ENCODE measurements at places on chromosomes 2 and 18. TPM values are rescaled to one million over a fixed set of nuclear protein-coding genes. Genes with fewer than 3 reads are reported as not detected.

ORC4 gene
- total RNA-seq, result 27.6 TPM

DNA sequence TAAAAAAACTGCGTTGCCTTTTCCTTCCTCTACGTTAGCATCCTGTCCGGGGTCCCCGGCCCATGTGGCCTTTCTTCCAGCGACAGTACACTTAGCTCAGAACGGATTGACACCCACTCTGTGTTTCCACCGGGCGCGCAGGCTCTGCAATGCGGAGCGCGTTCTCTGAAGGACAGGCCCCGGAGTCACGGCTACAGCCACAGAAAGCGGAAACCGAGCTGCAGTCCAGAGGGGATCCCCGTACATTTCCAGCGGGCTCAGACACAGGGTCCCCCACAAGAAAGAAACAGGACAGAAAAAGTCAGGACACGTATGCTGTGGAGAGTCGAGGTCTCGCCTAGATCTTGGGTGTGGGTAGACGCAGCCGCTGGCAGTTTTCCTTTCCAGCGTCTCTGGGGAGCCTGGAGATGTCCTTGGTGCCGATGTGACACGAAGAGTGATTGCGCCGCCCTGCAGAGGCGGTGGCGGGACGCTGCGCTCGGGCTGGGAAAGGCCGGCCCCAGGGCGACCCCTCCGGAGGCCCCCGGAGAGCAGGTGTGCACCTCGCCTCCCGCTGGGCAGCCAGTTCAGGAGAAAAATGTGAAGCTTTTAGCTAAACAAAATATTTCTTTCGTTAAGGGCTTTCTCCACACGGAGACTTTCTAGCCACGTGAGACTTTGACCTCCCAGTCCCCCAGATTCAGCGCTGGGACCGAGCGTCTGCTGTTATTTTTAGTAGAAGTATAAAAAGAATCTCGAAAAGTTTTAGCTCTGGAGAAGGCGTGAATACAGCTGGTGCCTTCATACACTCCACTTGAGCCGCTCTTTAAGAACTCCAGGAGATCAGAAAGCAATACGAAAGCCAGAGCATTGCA is 1.3 kb upstream of the ACKR3 start:
- no peak for DNase-seq
- H3K27me3 ChIP-seq, result no peaks in the 10 kb centered on the region
- no peaks in the 10 kb centered on the region for H3K36me3 ChIP-seq
- H3K4me3 ChIP-seq, result peak overlapping the region; percentile 58

- H3K27ac ChIP-seq, result no peak within 1 kb of the TSS
- no peaks in the 10 kb centered on the region for H3K4me1 ChIP-seq
- H3K27me3 ChIP-seq, result peaks cover 48% of the 10 kb centered on the region
These were observed at the start of gene ASTL for GRCh38 chr2:96138179-96139145. Gene ASTL, minus strand, starts transcription at chr2:96138502. Its CDS starts 66 bp downstream, at chr2:96138436.

DNA sequence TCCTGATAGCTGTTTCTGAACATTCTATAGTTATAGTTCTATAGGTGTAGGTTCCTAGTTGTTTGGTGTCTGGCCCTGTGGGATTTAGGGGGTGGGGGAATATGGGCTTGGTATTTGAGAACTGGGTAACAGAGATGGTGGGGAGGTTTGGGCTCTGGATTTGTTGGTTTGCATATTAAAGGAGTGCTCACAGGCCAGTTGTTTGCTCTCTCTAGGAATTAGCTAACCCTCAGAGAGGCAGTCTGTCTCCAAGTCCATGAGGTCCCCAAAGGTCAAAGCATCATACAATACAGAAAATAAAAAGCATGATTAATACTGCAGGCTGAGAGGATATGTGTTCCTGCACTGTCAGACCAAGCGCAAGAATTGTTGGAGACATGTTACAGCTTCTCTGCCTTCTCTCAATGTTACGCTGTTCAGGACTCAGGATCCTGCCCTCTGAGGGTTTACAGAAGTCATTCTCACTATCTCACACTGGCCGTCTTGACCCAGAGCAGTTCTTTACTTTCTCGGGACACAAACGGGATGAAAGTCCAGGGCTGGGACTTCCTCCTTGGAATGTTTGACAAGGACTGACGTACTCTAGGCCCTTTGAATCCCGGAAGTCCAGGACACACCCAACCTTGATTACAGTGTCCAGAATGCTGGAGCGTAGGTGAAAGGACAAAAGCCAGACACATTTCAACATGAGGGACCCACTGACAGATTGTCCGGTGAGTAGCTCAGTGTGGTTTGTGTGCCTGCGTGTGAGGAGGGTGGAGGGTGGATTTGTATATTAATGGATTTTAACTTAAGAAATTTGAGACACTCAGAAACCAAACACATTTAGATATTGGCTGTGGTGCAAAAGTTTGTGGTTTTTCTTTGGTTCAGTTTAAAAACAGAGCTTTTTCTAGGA is at the start of gene NOSTRIN:
Gene NOSTRIN, plus strand, starts transcription at position 677 of the 898 bp plus-strand sequence. Its CDS starts 10 bp downstream, at position 687.
- no peaks in the 10 kb centered on the region for H3K36me3 ChIP-seq
- peak within 1 kb of the TSS; percentile 46 for H3K27ac ChIP-seq
- no peaks in the 10 kb centered on the region for H3K27me3 ChIP-seq
- H3K4me3 ChIP-seq, result peak within 1 kb of the TSS; percentile 31

DNA sequence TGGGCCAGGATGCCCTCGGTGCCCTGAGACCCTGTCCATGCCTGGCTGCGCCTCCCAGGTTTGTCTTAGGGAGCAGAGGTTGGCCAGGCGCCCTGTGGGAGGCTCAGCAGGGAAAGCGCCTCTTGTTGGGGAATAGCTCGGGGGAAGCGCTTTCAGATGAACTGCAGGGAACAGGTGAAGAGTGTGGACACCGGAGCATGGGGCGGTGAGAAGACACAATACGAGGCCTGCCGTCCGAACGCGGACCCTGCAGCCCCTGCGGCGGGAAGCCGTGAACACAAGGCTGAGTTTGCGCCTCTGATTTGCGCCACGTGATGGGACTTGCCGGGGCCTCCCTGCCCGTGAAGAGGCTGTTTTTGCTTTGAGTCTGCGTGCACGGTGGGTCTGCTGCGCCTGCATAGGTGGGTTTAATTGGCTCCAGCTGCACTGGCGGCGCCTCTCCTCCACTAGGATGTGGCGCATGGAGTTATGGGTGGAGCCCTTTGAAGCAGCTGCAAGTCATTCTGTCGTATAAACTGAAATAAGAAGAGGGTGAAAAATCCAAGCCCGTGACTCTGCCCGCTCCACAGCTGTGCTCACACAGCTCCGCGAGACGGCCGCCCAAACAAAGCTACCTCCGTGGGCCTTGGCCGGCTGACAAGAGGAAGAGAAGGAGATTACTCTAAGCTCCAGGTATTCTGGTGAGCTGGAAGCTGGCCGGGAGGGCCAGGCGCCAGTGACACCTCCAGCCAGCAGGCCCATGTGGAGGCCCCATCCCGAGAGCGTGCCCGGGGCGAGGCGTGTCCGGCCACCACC is 103.5 kb upstream of the CTDP1 start:
- no peak for DNase-seq
- peak overlapping the region; percentile 66 for H3K27ac ChIP-seq
- H3K36me3 ChIP-seq, result no peaks in the 10 kb centered on the region
- peaks cover 34% of the 10 kb centered on the region for H3K4me1 ChIP-seq
- H3K4me3 ChIP-seq, result no peak overlapping the region

GRCh38 chr2:144382849-144383248 is 137.1 kb downstream of the ZEB2 start:
- no peak overlapping the region for H3K4me3 ChIP-seq
- no peaks in the 10 kb centered on the region for H3K27me3 ChIP-seq
- H3K36me3 ChIP-seq, result no peaks in the 10 kb centered on the region
- H3K27ac ChIP-seq, result no peak overlapping the region
- peaks cover 8% of the 10 kb centered on the region for H3K4me1 ChIP-seq

- no peaks in the 10 kb centered on the region for H3K4me1 ChIP-seq
- no peaks in the 10 kb centered on the region for H3K36me3 ChIP-seq
- H3K4me3 ChIP-seq, result no peak overlapping the region
These were observed 802.4 kb upstream of the ID2 start for GRCh38 chr2:7879483-7879835.

GRCh38 chr2:53028225-53028624 is 739.4 kb upstream of the CHAC2 start:
- no peaks in the 10 kb centered on the region for H3K27me3 ChIP-seq
- H3K27ac ChIP-seq, result no peak overlapping the region
- H3K36me3 ChIP-seq, result no peaks in the 10 kb centered on the region
- no peak overlapping the region for H3K4me3 ChIP-seq

DNA sequence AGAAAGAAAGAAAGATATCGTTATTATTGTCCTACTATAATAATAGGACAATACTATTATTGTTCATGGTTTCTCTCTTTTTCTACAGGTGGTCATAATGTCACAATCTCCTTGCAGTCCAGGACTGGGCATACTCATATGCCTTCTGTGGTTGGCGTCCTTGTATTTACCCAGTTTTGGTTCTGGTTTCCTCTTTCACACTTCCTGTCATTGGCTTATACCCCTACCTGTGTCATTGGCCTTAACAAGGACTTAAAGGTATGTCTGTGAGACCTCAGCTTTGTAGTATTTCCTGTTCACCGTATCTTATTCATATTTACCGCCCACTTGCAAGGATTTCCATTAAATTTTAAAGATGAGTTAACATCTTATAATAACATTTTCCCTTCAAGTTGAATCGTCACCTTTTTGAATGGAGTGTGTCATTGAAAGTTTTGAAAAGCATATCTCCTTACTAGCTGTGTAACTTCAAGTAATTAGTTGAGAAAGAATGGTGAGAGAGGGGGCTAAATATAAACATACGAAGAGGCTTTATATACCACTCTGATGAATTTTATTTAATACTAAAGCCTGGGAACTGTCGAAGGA is 36.5 kb upstream of the HTR2B start:
- H3K36me3 ChIP-seq, result peaks cover 3% of the 10 kb centered on the region
- H3K4me3 ChIP-seq, result no peak overlapping the region
- no peaks in the 10 kb centered on the region for H3K27me3 ChIP-seq
